ENCODE measurements at places on chromosomes 16 and 17.

GRCh38 chr16:4381935-4382794 lies 10.5 kb downstream of the VASN start:
- DNase-seq = no peak

GRCh38 chr17:47717979-47718621 lies 14.9 kb upstream of the TBX21 start:
- no peak for DNase-seq

GRCh38 chr16:81671738-81672597 lies 107.1 kb upstream of the PLCG2 start:
- DNase-seq = no peak

GRCh38 chr16:77574867-77575624 lies 140.2 kb upstream of the ADAMTS18 start:
- no peak for DNase-seq

- no peak for DNase-seq
These were observed 512.2 kb downstream of the GRIN2A start for GRCh38 chr16:9670033-9670432.

DNA sequence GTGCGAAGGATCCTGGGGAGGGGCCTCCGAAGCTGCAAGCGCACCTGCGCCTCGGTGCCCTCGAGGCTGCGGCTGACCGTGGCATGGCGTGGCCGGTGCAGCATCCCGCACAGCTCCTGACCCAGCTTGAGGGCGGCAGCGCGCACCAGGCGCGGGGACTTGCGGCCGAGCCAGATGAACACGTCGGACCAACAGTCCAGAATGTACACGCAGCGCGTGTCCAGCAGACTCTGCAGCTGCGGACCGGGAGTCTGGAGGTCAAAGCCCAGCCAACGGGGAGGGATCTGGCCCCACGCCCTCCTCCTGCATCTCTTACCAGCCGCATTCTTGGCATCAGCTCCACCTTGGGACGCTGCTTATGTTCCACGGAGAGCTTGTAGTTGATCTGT lies 10.9 kb downstream of the FLII start:
- no peak for DNase-seq

DNA sequence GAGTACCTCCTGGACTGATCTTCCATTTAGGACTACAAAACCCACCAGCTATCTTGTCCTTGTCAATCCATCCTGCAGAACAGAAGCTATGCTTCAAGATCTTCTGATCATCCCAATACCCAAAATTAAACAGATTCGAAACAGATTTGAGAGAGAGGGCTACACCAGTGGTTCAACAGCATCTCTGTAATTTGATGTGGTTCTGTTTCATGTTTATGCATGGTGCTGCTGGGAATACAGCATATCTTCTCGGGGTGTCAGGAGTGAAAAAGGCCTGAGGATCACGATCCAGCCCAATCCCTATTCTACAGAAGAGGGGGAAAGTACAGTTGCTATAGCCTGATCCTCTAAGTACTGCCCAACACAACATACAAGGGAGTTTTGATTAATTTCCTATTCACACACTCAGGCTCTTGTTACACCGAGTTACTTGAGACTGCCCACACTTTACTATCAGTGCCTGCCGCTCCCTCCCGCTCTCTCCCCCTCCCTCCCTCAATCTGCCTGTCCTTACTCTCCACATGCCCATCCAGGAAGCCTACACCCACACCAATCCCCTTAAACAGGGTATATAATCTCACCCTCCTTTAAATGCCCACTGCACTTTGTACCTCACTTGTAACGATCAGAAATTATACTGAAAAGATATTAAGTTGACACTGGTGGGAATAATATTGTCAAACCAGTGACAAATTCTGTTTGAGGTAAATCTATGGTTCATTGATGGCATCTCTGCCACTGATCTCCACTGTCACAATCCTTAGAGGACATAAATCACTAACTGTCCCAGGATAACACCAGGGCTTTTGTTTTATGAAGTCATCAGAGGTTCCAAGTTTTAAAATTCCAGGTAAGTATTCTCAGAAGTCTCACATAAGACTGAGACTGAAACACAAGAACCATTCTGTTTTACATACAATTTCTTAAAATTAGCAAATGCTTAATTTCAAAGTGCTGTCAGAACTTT lies 89.3 kb upstream of the PLEKHM1 start:
- no peak for DNase-seq

DNA sequence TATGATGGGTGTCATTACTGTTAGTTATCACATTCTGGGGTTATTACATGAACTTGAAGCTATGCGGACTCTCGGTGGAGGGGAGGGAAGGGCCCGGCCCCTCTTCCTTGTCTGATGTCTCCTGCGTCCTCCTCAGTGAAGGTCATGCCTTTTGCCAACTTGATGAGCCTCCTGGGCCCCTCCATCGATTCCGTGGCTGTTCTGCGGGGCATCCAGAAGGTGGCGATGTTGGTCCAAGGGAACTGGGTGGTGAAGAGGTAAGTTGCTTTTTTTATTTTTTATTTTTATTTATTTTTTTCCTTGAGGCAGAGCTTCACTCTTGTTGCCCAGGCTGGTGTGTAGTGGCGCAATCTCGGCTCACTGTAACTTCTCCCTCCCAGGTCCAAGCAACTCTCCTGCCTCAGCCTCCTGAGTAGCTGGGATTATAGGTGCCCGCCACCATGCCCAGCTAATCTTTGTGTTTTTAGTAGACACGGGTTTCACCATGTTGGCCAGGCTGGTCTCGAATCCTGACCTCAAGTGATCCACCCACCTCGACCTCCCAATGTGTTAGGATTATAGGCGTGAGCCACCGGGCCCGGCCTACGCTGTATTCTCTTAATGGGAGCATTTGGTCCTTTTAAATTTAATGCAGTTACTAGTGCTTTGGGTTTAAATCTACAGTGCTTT lies 21.6 kb downstream of the POLR3E start:
- peak; percentile 60 for DNase-seq

DNA sequence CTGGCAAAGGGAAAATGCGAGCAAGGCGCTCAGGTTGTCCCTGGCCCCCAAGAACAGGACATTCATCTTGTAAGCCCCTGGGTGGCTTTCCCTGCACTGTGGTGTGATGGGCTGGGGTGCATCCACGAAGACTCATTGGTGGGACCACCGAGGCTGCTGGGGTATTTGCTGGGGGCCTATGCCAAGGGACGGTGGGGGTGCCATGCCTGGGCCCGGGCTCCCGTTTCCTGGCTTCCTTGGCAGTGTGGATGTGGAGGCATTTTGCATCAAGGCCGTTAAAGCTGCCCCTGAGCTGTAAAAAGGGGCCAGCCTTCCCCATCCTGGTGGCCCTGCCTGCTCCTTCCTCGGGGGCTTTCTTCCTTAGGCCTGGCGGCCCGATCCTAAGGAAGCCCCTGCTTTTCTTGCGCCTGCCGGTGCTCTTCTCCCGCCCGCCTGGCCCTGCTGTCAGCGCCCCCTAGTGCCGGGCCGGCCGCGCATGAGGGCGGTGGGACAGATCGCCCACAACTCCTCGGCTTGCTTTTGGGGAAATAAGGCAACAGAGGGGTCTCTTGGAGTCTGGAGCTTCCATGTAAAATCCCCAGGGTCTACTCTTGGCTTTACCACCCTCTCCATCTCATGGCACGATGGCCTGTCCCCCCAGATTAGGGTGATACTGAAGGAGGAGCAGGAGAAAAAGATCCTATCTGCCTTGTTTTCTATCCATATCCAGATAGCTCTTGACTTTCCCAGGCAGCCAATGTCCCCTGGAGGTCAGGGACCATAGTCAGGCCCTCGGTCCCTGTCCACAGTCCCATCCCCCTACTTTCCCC lies 9.8 kb upstream of the TBX2 start:
- peak; percentile 38 for DNase-seq

GRCh38 chr17:38800237-38800760 lies 943 bp upstream of the PIP4K2B start:
- no peak for DNase-seq

- no peak for DNase-seq
These were observed 353.3 kb downstream of the SEC14L1 start for GRCh38 chr17:77493901-77494663.

DNA sequence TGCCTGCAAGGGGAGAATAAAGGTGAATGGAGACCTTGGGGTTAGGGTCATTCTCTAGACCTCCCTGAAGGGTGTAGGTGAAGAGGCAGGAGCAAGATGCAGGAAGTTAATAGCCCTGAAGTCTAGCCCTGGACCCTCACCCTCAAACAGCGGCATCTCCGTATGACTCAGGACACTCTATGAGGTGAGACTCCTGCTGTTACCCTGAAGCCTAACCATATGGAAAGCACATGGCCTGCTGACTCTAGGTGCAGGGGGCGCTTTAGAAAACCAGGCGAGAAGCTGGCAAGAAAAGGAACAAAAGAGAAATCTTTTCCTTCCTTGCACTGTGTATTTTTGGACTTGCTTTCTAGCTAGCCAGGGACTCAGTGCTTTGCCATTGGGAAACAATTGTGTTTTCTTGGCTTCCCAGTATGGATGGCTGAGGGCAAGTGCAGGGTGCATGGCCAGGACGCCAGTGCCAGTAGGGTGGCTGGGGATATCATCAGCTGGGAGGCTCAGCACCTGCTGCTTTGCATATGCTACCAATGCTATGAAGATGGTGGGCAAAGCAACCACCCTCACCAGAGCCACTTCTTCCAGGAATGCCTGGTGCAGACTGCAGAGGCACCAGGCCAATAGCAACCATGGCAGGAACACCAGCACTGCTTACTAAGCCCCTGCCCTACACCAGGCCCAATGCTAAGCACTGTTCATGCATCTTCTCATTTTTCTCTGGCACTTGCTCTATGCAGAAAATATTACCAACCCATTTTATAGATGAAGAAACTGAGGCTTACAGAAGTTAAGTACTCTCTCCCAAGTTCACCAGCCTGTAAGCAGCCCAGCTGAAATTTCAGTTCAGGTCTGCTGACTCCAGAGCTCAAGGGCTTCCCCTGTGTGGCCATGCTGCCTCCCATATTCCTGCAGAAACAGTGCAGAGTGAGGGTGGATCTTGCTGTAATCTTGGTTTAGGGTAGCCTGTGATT lies 425.1 kb downstream of the SLC39A11 start:
- no peak for DNase-seq

GRCh38 chr17:51595826-51596398 lies 335.6 kb downstream of the UTP18 start:
- no peak for DNase-seq

DNA sequence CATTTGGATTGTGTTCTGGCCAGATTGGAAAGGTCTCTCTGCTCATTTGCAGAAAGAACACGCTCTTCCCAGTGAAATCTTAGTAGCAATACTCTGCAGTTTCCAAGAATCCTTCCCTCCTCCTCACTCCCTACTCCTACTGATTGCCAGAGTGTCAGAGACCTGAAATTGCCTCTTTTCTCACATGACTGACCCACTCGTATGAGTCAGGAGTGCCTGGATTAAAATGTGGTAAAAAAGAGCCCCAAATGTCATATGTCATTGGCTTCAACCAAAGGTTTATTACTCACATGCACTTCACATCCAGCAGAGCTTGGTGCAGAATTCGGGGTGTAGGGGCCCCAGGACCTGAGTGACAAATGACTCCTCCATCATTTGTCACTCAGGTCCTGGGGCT lies 39.7 kb upstream of the IRX3 start:
- no peak for DNase-seq

DNA sequence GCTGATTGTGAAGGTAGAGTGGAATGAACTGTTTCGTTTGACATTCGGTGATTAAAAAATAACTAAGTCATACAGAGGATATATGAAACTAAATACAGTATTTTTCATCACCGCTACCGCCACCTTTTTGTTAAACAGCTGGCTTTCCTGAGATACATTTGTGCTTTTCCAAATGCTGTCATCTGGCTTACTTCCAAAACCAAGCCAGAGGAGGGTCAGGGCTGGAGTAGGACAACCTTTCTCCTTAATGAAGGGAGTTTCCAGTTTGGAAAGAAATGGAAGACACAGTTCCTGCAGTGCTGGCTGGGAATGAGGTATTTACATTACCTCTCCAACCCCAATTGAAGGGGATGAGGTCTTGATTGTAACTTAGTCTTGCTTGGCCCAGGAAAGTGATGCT lies 3.2 kb downstream of the TNRC6C start:
- no peak for DNase-seq

GRCh38 chr16:65136681-65137080 lies 14.8 kb upstream of the CDH11 start:
- no peak for DNase-seq

DNA sequence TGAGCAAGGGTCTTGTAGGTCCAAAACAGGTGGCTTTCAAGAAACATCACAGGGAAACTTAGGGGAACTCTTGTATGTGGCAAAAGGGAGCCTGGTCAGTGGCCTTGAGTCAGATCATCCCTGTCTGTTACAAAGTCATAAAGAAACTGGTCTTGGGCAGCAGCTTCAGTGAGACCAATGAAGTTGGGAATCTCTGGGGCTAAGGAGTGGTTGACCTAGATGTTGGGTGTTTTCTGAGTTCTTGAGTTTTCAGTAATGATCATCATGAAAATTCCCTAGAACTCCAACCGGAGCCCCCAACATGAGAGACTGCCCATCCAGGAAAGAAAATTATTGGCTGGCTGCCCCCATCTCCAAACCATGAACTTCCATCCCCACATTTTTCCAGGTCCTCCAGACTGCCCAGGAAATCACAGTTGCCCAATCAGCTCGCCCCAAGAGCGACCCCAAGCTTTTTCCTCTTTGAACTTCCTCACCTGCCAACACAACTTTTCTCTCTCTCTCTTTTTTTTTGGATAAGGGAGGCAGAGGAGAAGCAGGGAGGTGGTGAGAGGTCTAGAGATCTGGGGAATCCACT lies 3.9 kb downstream of the CCR7 start:
- no peak for DNase-seq

DNA sequence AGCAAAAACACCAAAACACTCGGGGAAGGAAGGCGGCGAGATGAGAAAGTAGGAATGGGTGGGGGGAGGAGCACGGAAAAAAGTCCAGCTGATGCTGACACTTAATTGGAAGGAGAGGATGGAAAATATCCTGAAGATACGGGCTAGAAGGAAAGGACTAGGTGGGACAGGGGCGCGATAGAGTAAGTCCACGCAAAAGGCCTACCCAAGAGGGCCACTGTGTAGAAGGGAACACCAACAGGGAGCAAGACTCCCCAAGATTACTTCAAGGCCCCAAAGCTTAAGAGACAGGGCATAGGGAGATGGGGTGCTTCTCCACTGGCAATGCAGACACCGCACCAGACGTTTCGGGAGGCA lies 736 bp downstream of the APPBP2 start:
- no peak for DNase-seq

DNA sequence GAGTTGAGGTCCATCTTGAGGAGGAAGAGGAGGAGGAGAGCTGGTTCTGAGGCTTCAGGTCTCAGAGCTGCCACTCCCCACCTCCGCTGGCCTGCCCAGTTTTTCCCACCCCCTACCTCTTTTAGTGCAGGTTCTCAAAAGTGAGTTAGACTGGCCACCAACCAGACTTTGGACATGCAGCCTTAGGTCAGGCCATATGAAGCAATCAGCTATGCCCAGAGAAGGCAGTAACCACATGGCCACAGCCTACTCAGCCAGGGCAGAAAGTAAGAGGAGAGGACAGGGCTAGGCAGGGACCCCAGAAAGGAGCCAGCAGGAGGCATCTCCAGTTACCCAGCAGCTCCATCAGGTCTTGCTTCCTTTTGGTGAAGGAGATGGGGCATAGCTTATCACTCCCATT lies 9.0 kb downstream of the MYO15A start:
- DNase-seq = no peak

DNA sequence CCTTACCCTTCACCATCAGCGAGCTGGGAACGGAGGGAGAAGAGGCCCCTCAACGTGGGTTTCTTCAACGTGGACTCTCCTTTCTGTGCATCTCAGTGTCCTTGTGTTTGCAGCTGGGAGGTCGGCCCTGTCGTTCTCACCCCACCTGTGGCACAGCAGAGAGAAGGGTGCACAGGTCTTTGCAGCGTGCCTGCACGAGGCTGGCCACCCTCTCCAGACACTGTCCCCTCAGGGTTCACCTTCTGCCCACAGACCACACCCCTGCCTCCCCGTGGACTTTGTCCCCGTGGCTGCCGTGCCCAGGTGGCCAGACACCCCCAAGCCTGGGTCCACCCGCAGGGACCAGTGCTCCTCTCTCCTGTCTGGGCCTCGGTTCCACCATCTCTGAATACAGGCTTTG lies 7.3 kb upstream of the WDR45B start:
- no peak for DNase-seq

All from activated gamma-delta T cell treated with Interleukin-2 at 50 U/mL for 16 hours (primary cell).